AG10803 (cell line): ENCODE measurements at places on chromosomes 2 and 18.

- DNase-seq, result no peak
Measured at GRCh38 chr2:69518841-69519240, 81.6 kb upstream of the NFU1 start.

GRCh38 chr2:28432362-28432761 is 39.7 kb downstream of the FOSL2 start:
- DNase-seq, result no peak

GRCh38 chr2:174259981-174260380 is 11.6 kb upstream of the OLA1 start:
- DNase-seq, result peak; percentile 83

- DNase-seq, result peak; percentile 29
Measured at GRCh38 chr2:235088496-235088921, 136.7 kb downstream of the SH3BP4 start.

DNA sequence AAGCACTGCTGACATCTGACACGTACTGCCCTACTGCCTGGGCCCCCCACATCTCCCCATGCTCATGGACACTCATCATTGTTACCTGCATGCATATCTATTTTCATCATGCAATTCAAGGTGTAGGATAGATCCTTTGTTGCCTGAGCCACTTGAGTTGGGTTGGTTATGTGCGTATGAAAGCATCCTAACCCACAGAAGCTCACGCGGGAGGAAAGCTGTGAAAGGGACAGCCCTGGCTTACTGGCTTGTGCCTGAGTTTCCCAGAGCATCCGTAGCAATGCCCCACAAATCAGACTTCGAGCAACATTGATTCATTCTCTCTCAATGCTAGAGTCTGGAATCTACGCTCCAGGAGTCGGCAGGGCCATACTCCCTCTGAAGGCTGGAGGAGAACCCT is 285.5 kb downstream of the PHLPP1 start:
- no peak for DNase-seq

DNA sequence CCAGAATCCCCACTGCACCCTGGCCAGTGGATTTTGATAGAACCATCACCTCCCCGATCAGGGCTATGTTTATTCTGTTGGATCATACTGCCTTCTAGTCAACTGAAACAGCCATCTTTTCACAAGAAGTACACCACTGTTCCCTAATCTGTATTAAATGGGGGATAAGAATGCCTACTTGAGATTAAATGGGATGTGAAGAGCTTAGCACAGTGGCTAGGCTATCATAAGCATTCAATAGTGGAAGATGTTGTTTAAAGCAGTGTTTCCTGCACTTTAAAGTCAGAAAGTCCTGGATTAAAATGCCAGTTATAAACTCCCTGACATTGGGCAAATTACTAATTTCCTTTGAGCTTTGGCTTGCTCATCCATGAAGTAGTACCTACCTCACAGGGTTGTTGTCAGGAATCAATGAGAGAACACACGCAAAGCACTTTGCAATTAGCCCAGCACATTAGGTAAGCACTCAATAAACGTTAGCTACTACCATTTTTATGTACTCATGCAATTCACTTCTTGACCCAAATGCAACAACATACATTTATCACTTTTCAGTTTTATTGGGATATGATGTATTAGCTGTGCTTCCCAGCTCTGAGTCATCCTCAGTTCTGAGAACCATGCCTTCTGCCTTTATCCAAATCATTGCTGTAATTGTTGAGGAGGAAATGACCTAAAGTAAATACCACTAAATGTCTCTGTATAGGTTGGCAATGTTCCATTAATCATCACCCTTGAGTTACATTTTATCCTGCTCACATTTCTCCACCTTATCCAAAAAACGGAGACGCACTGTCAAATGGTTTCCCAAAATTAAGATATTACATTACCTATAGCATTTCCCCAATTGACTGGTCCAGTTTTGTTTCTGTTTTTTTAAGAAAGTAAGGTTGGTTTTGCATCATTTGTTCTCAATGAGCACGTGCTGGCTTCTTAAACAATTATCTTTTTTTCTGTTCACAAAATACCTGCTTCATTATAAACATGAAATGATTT is 2.1 kb downstream of the TMEM247 start:
- DNase-seq, result peak; percentile 65
